Umbilical cord (tissue), 2 donors: ENCODE measurements at places on chromosomes 5 and 9. TPM values are rescaled to one million over a fixed set of nuclear protein-coding genes. Genes with fewer than 3 reads are reported as not detected.

DNA sequence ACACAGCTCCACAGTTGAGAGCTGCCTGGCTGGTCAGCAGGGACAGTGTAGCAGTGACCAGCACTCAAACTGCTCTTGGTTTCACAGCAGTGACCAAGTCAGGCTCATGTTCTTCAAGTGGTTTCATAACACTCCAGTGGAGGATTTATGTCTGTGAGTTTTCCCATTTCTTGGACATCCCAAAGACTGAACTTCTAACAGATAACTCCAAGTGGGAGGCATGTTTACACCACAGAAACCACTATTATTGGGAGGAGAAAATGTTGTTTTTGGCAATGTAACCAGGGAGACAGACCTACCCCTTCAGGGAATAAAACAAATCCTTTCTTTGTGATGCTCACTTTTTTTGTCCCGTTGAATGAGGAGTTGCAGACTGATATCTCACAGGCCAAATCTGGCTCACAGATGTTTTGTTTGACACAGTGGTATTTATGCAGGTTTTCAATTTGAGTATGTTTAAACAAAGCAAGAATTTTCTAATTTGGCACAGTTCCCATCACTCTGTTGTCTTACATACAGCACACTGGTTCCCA lies 141.5 kb downstream of the RMI1 start:
- DNase-seq, result no peak

HEMGN gene
- 30.3 TPM for total RNA-seq

DNA sequence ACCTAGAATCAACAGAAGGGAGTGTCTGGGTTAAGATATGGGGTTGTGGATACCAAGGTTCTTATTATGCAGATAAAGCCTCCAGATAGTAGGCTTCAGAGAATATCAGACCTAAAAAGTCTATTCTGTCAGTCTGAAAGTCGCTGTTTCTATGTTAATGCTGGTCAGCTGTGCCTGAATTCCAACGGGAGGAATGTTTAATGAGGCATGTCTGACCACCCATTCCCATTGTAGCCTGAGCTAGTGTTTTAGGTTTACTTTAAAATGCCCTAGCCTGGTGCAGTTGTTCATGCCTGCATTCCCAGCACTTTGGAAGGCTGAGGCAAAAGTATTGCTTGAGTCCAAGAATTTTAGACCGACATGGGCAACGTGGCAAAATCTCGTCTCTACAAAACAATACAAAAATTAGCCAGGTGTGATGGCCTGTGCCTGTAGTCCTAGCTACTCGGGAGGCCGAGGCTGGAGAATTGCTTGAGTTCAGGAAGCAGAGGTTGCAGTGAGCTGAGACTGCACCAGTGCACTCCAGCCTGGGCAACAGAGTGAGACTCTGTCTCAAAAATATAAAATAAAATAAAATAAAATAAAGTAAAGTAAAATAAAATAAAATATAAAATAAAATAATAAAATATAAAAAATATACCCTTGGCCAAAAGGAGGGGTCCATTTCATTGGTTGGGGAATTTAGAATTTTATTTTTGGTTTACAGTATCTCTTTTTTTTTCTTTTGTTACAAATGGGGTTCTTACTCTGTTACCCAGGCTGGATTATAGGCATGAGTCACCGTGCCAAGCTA lies 7.8 kb upstream of the SOX30 start:
- no peak for DNase-seq

CARTPT gene
- total RNA-seq, result not detected

GRCh38 chr9:128421482-128421996 lies 882 bp downstream of the CERCAM start:
- peak; percentile 30 for DNase-seq

GCNT1 gene
- 36.4 TPM for total RNA-seq

GRCh38 chr5:179376701-179377420 lies 31.6 kb upstream of the ADAMTS2 start:
- DNase-seq, result no peak

GRCh38 chr9:16485160-16485559 lies 385.3 kb downstream of the BNC2 start:
- DNase-seq, result no peak

FOXD4 gene
- 3.4 TPM for total RNA-seq

- DNase-seq, result peak; percentile 67
These were observed 1.4 kb downstream of the NEURL1B start for GRCh38 chr5:172642486-172642885.

PAPPA gene
- 26.0 TPM for total RNA-seq

TMEM215 gene
- 3.1 TPM for total RNA-seq

NIPBL gene
- 78.5 TPM for total RNA-seq

LCP2 gene
- total RNA-seq, result 9.9 TPM

ARHGEF39 gene
- 5.5 TPM for total RNA-seq

DNA sequence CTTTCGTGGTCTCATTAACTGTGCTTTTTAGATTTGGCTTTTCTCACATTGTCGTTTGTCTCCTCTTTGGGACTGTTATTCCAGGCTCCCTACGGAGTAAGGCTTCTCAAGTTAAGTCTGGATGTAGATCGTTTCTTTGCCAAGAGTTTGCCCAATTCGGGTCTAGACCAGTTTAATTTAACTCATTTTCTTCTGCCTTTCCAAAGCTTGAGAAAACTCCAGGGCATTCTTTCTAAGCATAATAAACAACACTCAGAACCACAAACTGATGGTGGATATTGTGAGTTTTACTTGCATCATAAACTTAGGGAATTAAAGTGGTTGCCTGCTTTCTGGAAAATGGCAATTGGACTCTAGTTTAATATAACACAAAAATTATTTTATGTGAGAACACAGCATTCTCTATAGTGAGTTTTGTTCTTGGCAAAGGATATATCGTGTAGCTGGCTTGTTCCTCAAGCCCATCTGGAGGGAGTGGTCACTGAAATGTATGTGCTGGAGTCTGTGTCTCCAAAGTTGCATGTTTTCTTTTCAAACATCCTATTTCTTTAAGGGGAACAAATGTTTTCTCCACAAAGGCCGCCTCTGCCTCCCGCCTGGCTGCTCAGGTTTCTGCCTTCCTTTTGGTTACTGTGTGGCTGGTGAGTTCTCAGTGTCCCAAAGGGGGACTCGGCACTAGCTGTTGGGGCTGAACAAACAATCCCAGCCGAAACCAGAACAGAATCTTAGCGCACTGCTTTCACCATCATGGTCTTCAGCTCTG lies 211.3 kb upstream of the FBN2 start:
- peak; percentile 64 for DNase-seq

ADGRD2 gene
- total RNA-seq, result not detected

DNA sequence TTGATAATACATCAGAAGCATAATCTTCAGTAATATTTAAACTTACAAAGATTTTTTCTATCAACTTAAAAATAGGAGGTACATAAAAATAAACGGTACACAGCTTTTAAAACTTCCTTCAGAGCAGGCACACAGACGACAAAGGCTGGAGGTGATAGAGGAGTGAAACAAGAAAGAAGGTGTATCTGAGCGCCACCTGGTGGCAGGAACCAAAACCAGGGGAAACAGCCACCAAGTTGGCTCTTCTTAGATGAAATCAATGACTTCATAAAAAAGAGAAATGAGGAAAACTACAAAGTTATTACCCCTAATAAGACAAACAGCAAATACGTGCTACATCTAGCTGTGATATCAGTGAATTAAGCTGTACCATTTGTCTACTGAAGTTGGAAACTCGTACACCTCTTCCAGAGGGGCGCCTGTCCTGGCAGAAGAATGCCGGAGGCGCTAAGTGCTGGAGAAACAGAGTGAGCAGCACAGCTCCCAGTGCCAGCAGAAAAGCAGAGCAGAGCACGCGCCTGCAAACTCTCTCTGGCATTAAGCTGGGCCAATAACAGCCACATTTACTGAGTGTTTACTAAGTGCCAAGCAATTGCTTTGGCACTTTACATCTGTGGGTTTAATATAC lies 85.9 kb downstream of the SETX start:
- DNase-seq, result peak; percentile 56

- no peak for DNase-seq
These were observed 161.2 kb downstream of the MED27 start for GRCh38 chr9:131918481-131918880.

- DNase-seq, result no peak
These were observed 21.5 kb upstream of the SEMA4D start for GRCh38 chr9:89519366-89519805.

DNA sequence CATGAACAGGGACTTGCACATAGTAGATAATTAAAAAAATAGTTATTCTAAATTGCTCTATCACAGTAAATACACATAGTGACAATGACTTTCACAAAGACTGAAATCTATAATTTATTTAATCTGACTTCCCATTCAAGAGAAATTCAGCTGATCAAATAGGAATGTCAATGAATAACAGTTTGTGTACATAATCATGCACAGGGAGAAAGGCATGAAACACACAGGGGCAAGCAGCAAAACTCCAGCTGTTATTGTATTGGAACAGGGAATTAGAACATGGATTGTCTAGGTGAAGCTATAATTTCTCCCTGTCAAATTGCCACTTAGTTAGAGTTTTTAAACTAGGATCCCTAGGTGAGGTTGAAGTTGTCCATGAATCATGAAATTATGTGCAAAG lies 99.9 kb downstream of the HCN1 start:
- no peak for DNase-seq

TTC16 gene
- 0.24 TPM for total RNA-seq

GRCh38 chr5:157741131-157741530 lies 2.4 kb upstream of the LSM11 start:
- DNase-seq, result no peak

DNA sequence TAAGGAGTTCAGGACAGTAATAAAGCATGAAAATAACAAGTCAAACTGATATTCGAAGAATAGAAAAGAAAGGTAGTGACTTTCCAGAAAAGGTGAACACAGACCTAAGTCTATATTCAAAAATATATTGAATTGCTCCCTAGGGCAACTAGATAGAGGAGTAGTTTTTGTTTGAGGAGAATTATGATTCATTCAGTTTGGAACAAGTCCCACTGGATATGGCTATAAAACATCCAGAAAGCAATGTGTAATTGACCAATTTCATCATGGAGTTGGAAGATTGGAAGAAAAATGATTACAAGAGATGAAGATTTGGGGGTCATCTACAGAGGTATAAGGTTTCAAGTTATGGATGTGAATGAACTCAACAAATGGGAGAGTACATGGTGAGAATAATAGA lies 117.5 kb upstream of the ZNF462 start:
- no peak for DNase-seq

TMEM252 gene
- total RNA-seq, result 0.96 TPM

GRCh38 chr5:159658266-159658925 lies 257.9 kb upstream of the ADRA1B start:
- DNase-seq, result no peak

LHFPL2 gene
- 35.9 TPM for total RNA-seq

- DNase-seq, result peak; percentile 67
These were observed 148.4 kb upstream of the NFIL3 start for GRCh38 chr9:91572044-91572443.

DNA sequence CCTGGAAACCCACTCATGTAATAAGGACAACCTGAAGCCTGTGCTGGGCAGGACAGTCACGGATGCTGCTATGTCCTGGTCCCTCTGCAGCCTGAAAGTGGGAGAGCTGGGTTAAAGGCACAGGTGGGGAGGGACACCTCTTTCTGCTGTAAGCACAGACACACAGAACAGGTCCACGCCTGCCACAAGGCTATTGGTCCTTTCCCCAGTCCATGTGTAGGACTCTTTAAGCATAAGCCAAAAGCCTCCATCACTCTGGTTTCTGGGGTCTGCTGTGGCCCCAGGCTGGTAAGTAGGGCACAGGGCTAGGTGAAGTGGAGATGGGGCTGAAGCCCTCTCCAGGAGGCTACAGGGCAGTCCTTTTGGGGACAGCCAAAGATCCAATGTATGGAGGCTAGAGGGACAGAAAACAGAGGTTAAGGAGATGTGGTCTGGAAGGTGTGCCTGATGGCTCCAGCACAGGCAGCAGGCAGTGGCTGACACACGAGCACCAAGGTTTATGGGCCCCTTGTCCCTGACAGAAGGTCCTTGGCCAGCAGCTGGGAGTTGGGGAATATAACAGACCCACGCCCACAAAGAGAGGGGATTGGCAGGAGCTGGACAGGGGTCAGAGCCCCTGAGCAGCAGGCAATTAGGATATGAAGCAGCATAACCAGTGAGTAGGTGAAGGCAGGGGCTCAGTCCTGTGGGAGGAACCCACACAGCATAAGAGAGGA lies 203.6 kb upstream of the MVB12B start:
- no peak for DNase-seq

DNA sequence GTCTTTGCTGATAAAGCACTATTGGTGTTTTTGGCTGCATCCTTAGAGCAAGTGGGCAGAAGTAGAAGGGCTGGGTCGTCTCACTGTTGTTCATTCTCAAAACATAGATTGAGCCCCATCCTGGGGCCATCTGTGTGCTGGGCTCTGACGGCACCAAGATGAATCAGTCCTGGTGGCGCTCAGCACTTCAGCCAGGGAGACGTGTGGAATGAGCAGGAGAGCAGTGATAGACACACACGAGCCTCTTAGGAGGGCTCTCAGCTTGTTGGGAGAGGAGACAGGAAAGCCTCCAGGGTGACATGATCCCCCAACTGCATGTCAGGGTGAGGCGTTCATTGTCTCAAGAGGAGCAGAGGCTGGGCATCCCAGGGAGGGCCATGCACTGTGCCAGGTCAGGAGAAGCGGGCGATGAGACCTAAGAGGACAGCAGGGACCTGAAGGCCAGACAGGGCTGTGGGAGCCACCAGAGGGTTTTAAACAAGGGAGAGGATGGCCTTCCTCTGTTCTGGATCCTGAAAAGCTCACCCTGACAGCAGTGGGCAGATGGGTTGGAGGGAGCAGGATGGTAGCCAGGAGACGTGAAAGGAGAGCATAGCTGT lies 115.8 kb downstream of the DAB2IP start:
- no peak for DNase-seq

FYB1 gene
- total RNA-seq, result 14.9 TPM

GRCh38 chr9:121983736-121984135 lies 109.4 kb downstream of the TTLL11 start:
- no peak for DNase-seq

DNA sequence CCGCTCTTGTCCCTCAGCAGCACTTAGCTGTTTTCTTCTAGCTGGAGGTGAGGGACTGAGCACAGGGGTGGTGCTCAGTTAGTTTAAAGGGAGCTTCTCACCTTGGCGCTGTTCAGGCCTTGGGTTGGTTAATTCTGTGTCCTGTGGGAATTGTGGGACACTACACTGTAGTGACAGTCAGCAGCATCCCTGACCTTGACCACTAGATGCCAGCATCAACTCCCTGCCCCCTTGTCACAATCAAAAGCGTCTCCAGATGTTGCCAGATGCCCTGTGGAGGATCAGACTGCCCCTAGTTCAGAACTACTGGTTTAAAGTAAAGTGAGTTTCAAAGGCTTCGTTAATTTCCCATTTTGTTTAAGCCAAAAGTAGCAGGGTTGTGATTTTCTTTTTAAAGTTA lies 65.5 kb upstream of the DMRT3 start:
- no peak for DNase-seq

COL15A1 gene
- 348 TPM for total RNA-seq

TUSC1 gene
- 20.7 TPM for total RNA-seq

GZMA gene
- 0.96 TPM for total RNA-seq
